ENCODE measurements at places on chromosomes 2 and 18.

DNA sequence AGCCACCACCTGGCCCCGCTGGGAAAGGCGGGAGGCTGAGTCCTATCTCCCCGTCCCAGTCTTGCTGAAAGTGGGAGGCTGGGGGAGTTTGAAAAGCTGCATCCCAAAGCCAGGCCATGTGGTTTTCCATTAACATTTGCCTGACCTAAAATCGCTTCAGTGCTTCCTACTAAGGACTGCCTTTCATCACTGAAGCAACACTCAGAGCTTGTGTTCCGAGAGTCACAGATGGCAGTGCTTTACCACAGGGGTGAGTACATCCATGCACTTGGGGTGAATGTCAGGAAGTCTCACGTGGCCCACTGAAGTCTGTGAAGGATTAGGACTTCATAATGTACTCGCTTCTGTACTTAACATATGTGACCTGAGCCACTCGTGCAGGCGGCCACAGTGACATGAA, 43.3 kb downstream of the PXDN start:
- no peak for DNase-seq

DNA sequence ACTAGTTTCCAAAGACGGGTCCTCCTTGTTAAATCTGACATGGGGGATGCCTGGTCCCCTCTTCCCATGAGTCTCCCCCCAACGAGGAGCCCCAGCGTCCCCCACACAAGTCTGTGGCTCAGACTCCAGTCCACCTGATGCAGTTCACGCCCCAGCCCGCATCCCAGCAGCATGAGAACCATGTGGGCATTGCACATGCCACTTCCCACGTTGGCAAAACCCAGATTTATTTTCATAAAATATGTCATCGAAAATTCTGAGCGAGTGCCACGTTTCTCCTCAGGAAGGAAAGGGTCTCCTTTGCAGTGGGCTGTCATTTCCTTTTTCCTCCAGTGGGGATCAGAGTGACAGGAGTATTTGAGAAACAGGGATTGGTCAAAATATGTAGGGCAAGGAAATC, 45.7 kb upstream of the TPO start:
- DNase-seq: no peak

GRCh38 chr2:224518806-224519580, 66.2 kb downstream of the CUL3 start:
- DNase-seq: peak; percentile 14

DNA sequence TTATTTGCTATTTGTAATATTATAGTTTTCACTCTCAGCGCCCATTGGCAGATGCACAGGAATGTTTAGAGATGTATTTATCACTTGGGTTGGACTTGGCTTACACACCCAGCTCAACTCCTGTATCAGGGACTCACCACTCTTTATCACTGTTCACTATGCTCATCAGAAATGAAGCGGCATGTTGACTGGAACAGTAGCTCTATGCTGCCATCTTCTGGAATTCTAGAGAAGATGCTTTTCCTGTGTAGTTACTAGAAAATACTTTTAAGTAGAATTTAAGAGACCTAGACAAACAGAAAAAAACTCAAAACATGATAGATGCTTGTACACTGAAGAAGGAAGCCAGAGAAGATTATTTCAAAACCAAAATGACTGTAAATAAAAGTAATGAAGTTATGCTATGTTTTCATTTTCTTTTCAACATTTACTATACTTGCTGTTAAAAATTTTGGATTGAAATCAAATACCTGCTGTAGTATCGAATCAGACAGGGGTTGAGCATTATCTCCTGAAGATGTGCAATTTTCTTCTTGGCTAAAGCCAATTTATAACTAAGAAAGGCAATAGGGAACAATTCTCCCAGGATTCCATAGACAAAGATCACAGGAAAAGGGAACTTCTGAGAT, 47.4 kb upstream of the NXPH2 start:
- no peak for DNase-seq

- no peak for DNase-seq
These were observed 67.1 kb downstream of the MARCO start for GRCh38 chr2:119009110-119009509.
